A549 (cell line): ENCODE measurements at places on chromosomes 16 and 17.

DNA sequence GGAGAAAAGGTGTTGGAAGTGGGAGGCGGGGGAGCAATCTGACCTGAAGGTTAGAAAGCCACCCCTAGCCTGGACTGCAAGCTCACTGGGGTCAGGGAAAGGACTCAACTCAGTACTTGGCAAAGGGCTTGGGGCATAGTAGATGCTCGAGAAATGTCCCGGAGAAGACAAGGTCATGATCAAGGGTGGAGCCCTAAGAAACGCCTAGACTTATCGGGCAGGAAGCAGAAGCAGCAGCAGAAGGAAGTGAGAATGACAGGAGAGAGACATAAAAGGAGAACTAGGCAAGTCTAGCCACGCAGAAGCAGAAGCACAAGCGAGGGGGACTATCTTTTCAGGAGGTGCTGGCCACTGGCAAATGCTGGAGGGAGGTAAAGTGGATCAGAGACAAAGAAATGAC lies 10.2 kb downstream of the COTL1 start:
- no peak for DNase-seq

DNA sequence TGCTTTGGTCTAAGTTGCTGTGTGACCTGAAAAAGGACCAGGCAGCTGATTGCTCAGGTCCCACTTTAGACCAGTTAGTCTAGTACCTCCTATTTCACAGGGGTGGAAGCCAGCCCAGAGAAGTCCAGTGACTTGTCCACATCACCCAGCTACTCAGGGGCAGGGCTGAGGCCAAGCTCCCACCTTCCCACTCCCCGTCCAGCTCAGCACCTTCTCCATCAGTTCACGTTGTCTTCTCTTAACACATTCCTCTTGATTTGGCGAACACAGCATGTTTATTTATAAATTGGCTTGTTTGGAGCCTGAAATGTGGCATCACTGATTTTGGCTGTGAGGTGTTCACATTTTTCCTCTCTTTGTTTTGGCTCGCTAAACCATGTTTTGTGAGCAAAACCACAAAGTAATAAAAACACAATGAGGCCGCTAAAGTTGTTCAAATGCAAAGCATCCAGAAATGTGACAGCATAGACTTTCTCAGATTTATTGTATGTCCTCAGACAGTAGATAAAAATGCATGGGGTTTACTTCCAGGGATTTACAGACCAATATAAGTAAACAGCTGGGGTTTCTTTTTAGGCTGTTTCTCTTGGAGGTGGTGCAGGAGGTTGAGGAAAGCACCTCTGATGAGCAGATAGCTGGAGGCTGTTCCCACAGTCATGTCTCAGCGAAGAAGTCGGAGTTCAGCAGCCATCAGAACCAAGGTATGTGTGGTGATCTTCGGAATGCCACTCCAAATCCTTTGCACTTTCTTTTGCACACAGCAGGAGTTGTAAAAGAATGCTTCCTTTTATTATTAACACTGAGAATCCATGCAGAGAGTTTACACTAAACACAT lies 88.4 kb downstream of the PLXDC1 start:
- no peak for DNase-seq

DNA sequence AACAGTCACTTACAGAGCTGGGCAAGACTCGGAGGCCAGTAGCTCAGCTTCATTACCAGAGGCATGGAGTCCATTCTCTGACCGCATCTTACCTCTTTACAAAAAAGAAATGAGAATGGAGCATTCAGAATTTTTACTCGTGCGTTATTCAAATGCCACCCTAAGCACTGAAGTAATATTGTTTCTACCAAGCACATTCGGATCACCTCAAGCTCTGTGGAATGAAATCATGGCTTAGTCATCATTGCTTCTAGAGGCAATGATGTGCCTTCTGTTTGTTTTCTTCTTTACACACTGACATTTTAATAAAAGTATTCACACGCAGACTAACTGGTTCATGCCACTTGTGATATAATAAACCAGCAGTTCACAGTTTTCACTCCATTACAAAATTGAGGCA lies 206.8 kb downstream of the PHKB start:
- no peak for DNase-seq

DNA sequence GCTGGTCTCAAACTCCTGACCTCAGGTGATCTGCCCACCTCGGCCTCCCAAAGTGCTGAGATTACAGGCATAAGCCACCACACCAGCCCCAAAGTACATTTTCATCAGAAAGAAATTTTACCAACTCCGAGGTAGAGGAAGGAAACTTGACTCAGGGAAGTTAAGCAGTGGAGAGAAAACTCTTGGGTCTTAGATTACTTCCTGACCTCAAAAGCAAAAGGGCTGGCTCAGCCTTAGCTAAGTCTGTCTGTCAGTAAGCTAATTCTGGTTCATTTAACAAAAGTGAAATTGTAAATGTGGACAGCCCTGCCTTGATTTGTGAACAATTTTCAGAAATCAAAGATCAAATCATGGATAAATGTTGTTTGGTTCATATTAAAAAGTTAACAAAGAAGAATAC lies 30.6 kb downstream of the MAP2K6 start:
- no peak for DNase-seq

DNA sequence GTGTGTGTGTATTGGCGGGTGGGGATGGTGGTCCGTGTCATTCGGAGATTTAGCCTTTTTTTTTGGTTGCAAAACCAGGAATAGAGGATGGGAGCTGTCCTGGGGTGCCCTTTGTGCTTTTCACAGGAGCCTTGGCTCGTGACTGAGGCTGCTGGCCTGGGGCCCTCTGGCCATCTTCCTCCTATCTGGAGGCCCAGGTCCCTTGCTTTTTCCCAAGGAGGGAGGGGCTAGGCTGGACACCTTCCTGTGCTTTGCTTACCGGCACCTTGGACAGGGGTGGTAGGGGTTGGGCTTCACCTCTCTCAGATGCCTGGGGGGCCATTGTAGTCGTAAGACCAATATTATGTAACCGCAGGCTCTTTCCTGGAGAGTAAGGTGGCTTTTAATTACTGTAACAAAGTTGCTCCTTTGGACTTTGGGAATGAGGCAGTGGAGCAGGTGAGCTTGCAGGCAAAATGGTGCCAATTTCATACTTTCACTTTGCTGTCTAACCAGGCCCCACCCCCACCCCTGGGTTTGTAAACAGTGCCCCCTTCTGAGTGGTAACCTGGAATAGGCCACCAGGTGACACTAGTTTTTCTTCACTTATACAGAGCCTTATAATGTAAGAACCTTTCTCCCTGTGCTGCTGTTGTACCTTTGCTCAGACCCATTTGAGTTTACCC lies 1.2 kb downstream of the DYNLL2 start:
- peak; percentile 61 for DNase-seq

- peak; percentile 58 for DNase-seq
Measured at GRCh38 chr17:28744104-28744971, 527 bp downstream of the TRAF4 start.

DNA sequence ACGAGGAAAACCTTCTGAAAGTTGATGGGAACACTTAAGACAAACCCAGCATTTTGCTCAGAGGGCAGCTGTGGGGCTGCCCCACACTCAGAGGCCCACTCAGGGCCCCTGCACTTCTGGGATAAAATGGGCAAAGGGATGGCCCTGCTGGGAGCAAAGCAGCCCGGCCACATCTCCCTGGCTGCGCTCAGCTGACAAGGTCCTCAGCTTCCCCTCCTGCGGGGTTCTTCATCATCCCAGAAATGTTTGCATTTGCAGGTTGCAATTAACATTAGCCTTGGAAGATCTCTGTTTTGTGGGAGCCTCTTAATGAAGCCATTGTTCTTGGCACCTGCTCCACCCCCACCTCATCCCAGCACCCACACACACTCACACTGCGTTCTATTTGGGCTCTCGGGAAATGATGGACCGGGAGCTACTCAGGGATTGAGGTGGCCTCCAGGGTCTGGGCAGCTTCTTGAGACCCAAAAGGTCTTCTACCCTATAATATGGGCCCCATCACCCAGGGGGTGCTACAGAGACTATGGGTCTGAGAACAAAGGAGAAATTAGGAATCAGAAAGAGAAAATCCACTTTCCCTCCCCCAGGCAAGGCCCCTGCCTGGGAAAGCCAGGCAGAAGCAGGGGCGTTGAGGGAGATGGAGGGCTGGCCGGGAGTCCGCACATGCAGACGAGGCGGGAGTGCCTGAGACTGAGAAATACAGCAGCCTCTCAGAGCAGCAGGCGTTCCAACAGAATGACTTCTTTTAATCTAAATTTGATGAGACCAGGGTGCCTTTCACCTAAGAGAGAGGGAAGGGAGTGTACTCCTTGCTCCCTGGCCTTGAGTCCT lies 53.7 kb upstream of the RPL38 start:
- no peak for DNase-seq

DNA sequence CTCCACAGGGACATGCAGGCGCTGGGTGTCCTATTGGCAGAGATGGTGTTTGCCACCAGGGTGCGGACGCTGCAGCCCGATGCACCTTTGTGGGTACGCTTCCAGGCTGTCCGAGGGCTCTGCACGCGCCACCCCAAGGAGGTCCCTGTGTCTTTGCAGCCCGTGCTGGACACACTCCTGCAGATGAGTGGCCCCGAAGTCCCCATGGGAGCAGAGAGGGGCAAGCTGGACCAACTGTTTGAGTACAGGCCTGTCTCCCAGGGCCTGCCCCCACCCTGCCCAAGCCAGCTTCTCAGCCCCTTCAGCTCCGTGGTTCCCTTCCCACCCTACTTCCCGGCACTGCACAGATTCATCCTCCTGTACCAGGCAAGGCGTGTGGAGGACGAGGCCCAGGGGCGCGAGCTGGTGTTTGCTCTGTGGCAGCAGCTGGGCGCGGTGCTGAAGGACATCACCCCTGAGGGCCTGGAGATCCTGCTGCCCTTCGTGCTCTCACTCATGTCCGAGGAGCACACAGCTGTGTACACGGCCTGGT lies 2.8 kb downstream of the WDR81 start:
- no peak for DNase-seq

DNA sequence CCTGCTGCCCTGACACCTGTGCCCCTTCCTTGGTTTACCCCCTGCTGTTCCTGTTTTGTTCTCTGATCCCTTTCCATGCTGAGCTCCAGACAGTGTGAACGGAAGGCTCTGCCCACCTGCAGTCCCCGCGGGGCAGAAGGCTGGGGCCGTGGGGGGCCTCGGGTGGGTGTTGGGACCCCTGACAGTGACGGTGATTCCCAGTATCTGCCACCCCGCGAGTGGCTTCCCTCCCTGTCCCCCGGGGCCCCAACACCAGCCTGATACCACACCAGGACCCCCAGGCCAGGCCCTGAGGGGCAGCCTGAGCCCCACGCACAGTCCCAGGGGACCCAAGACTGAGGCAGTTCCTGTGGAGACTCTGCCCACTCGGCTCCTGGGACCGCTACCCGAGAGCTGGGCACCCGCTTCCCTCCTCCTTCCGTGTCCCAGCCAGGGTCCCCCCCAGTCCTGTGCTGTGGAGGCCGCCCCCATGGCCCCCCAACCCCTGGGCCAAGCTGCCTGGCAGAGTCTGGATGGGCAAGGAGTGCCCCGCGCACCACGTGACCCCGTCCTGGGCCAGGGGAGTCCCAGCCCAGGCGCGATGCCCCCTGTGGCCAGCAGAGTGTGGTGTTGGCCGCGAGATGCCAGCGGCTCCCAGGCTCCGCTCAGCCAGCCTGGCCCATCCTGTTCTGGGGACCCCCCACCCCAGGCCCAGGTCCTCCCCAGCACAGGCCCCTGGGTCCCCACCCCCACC lies 10.0 kb upstream of the C1QTNF8 start:
- peak; percentile 94 for DNase-seq

DNA sequence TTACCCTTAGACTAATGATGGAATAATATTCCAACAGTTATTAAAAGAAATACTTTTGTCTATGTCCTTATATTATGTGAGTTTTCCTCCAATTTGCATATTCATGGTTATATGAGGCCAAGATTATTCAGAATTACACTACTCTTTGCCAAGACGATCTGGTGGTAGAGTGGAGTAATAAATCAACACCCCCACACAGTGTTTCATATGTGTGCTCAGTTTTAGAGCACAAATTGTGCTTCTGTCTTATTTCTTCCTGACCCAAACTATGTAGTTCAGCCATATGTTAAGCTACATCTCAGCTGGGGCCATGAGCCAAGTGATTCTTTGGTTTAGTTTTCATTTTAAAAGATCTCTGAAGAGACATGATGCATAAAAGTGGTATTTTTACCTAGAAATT lies 26.9 kb upstream of the PPM1E start:
- no peak for DNase-seq

DNA sequence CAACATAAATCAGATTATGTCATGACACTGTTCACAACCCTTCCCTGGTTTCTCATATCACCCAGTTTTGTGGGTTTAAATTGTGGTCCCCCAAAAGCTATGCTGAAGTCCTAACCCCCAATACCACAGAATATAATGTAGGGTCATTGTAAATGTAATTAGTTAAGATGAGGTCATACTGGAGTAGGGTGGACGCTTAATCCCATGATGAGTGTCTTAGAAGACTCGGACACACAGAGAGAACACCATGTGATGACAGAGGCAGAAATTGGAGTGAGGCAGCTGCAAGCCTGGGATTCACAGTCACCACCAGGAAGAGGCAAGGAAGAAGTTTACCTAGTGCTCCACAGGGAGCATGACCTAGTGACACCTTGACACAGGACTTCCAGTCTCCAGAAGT lies 197.8 kb downstream of the SALL1 start:
- no peak for DNase-seq

GRCh38 chr17:49577963-49578362 lies 2.3 kb downstream of the NXPH3 start:
- no peak for DNase-seq

- DNase-seq, result no peak
Measured at GRCh38 chr17:920190-920589, 59.4 kb downstream of the NXN start.

DNA sequence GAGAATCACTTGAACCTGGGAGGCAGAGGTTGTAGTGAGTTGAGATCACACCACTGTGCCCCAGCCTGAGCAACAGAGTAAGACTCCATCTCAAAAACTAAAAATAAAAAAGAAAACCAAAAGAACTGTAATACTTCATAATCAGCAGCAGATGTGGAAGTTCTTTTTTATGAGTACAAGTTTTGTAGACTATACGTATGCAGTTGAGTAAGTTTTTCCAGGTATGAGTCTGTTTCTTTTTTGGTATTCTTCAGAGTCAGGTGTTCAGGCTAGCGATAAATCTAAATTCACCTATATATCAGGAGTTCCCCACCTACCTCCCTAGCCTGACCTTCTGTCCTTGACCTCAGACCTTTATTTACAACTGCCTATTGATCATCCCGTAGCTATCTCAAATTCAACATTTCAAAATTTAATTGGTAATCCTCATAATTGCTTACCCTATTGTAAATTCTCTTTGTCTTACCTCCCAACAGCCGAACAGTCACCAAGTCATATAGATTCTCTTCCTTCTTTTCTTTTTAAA lies 10.7 kb downstream of the DCTN5 start:
- DNase-seq, result no peak

GRCh38 chr17:67265436-67266019 lies 20.5 kb upstream of the HELZ start:
- DNase-seq, result no peak

DNA sequence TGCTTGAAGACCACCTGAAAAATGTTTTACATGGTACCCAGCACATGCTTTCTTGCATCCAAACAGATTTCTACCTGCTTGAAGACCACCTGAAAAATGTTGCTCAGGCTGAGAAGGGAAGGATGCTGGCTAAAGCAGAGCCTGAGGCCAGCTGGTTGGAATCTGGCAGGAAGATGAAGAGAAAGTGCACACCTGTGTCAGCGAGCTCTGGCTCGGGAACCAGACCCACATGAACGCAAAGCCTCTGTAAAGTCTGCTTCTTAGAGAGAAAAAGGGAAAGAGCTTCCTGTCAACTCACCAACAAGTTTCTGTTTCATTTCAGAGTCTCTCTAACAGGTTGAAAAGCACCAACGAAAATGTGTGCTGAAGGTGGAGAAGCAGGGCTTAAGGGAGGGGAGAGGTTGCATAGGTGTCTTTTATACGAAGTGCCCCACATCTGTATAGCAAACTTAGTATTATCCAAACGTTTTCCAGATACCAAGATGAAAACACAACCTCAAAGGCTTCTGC lies 226.0 kb downstream of the TOX3 start:
- no peak for DNase-seq
